Osteoblast (primary cell): ENCODE measurements at places on chromosomes 1 and 21. TPM values are rescaled to one million over a fixed set of nuclear protein-coding genes. Genes with fewer than 3 reads are reported as not detected.

GRCh38 chr21:43020177-43020576 is 45.8 kb downstream of the PKNOX1 start:
- H3K36me3 ChIP-seq: peaks cover 33% of the 10 kb centered on the region
- DNase-seq: no peak
- no peak overlapping the region for H3K27ac ChIP-seq

- DNase-seq: no peak
- H3K4me3 ChIP-seq: no peak overlapping the region
- peaks cover 4% of the 10 kb centered on the region for H3K4me1 ChIP-seq
- no peaks in the 10 kb centered on the region for H3K36me3 ChIP-seq
- H3K27me3 ChIP-seq: peaks cover 3% of the 10 kb centered on the region
These were observed 7.5 kb upstream of the THEM4 start for GRCh38 chr1:151916726-151917370.

DNA sequence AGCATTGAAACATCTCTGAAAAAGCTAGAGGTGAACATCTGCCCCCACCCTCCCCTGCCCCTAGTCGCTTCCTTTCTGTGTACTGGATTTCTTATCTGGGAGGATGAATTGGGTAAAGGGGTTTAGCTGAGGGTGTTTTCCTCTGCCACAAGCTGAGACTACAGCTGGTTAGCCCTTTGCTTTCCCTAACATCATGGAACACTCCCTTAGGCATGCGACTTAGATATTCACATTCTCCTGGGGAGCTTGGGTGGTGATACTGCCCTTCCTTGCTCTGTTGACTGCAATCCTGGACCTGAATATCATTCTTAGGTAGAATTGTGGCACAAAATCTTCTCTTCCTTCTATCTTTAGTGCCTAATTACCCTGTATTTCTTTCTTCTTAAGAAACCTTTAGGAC is 117.4 kb upstream of the KIAA0040 start:
- no peaks in the 10 kb centered on the region for H3K27me3 ChIP-seq

HPDL gene
- total RNA-seq: 0.36 and 0.59 TPM in 2 replicates
